ENCODE measurements at places on chromosomes 1 and 21.
A peak's percentile ranks its signal among the peaks of the same experiment; 100 is the strongest.

DNA sequence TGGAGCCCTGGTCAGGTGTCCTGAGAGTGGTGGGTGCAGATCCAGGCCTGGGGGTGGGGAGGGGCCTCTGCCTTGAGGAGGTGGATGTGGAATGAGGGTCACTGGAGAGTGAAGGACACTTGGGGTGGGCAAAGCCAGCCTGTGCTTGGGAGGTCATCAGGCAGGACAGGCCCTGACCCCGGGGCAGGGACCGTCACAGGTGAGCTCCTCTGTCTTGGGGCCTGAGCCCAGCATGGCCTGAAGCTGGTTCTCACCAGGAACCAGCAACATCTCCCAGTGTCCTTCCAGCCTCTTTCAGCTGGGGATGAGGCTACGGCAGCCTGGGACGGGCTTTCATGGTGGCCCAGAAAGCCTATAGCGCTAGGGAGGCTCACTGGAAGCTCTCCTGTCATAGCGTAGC lies 831 bp upstream of the KRTAP10-2 start:
- DNase-seq: no peak

GRCh38 chr1:194369060-194369459 lies 1182.6 kb upstream of the B3GALT2 start:
- no peak for DNase-seq

DNA sequence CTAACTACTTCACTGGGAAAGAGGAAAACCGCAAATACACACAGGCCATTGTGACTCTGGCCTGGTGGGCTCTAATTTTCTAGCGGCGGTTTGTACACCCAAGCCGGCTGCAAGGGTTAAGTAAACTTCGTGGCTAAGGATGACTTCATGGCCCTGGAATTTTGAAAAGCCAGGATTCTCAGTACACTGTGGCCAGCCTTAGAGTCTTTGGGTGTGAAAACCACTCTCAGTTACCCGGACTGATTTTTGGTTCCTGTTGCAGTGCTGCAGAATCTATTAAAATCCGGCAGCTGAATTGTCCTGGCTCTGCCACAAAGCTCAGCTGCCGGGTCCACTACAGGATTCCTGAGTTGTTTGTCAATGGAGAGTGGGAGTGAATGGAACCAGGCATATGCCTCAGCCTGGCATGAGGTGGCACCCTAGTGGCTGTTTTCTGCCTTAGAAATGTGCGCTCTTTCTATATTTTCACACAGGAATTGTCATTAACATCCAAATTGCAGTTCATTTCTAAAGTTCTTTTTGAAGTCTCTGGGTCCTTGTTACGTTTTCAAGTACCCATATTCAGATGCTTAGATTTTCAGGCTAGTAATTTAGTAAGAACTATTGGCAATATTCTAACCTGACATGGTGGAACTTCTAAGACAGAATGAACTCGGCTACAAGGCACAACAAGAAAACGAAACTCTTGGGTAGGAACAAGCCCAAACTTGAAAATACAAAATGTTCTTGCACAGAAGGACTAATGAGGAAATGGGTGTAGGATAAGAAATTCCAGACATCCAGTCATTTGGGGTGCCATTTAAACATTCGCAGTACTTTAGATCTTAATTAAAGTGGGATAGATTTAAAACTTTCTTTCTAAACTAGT lies 255.9 kb downstream of the NFIA start:
- peak; percentile 73 for DNase-seq

DNA sequence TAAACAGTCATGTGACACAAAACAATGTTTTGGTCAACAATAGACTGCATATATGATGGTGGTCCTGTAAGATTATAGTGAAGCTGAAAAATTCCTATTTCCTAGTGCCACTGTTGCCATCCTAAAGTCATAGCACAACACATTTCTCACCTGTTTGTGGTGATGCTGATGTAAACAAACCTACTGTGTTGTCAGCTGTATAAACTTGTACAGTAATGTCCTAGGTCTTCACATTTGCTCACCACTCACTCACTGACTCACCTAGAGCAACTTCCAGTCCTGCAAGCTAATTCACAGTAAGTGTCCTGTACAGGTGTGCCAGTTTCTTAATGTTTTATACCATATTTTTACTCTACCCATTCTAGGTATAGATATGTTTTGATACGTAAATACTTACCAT lies 326.1 kb upstream of the USP24 start:
- no peak for DNase-seq

DNA sequence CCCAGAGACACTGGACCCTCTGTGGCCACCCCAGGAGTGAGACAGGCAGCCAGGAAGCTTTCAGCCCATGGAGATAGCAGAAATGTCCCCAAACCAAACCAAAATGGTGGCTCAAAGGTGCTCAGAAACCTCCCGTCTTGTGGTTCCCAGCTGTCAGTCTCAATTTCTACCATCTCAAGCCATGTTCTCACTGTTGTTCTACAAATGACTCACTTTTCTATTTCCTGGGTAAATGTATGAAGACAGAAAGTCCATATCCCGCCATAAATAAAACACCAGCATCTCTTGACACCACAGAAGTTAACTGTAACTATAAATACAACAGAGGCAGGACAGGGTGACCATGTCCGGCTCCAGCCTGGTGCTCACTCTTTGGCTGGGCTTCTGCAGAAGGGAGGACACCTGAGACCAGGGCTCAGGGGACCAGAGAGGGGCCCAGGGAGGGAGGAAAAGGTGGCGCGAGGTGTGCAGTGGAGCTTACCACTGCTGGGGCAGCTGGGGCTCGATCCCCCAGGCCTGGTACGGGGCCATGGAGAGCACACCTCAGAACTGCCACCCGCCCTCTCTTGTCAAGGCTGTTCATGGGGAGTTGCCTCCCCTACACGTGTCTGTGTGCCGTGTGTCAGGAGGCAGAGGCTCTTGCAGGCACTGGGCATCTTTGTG lies 43.6 kb downstream of the EPHB2 start:
- DNase-seq: no peak

DNA sequence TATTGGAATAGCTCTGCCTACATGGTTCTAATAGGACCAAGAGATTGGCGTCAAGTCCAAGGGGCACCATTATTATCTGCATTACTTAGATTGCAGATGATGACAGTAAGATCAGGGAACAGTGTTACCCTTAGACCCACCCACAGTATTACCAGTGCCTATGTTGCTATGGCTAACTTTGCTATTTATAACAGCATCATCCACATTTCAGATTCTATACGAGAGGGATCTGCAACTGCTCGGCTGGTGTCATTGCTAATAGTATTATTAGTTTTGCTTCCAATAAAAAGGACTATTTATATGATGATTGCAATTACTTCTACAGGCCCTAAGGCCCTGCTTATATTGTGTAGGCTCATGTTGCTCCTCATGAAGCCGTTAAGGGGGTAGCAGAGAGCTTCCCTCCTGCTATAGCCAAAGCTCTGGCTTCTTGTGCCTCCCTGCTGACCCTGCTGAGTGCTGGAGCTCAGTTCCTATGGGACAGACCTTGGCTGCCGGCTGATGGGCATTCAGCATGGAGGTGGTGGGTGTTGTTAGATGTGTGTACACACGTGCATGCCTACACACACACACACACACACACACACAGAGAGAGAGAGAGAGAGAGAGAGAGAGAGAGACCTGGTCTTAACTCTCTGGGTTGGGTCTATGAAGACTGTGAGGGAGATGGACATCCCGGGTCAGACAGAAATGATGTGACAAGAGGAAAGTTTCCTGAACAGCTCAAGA lies 1.3 kb downstream of the BCAN start:
- no peak for DNase-seq

DNA sequence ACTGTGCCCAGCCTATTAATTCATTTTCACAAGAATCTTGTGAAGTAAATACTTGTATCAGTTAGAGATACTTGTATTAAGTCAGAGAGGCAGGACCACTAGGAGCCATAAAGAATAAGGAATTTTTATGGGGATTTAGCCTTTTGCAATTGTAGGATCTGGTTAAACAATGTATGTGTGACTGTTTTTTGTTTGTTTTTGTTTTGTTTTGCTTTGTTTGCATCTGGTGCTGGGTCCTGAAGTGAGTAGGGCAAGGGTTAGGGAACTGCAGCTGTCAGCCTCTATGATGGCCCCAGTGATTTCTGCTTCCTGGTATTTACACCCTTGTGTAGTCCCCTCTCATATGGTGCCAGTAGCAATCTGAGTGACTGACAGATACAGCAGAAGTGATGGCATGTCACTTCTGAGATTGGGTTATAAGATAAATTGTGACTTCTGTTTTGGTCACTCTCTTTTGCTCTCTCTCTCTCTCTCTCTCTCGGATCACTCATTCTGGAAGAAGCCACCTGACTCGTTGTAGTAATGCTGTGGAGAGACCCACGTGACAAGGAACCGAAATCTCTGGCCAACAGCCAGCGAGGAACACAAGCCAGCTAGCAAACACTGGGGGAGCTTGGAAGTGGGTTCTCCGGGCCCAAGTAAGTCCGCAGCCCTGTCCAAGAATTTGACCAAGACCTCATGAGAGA lies 96.2 kb upstream of the MARK1 start:
- DNase-seq: no peak

- no peak for DNase-seq
Observed at GRCh38 chr1:234750922-234751627, 141.1 kb upstream of the IRF2BP2 start.
